ENCODE measurements at places on chromosomes 5 and 9. TPM values are rescaled to one million over a fixed set of nuclear protein-coding genes. Genes with fewer than 3 reads are reported as not detected.
A peak's percentile ranks its signal among the peaks of the same experiment; 100 is the strongest.

GBGT1 gene
- total RNA-seq: 3.1 TPM

FBXL17 gene
- 3.1 TPM for total RNA-seq

FREM1 gene
- total RNA-seq: 0.23 TPM

ZNF454 gene
- not detected for total RNA-seq

LHX3 gene
- total RNA-seq: 0.11 TPM

KCNN2 gene
- not detected for total RNA-seq

FAM151B gene
- total RNA-seq: 0.14 TPM

PCDHGB2 gene
- total RNA-seq: 0.12 TPM

ERAP2 gene
- total RNA-seq: 34.4 TPM

DNA sequence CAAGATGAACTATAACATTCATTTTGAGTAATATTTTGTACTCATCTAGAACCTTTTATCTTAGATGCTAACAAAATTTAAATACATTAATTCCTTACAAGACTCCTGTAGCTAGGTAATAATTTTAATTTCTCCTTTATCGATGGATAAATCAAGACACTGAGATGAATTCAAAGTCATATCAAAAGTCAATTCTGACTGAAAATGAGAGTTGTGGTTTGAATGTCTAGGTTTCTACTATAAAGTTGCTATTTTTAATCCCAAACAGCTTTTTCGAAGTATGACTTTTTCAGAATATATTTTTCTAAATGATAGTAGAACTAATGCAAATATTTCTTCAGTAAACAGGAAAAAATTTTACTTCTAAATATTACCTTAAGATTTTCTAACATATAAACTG lies 491.7 kb upstream of the FAM174A start:
- no peak for DNase-seq

DNA sequence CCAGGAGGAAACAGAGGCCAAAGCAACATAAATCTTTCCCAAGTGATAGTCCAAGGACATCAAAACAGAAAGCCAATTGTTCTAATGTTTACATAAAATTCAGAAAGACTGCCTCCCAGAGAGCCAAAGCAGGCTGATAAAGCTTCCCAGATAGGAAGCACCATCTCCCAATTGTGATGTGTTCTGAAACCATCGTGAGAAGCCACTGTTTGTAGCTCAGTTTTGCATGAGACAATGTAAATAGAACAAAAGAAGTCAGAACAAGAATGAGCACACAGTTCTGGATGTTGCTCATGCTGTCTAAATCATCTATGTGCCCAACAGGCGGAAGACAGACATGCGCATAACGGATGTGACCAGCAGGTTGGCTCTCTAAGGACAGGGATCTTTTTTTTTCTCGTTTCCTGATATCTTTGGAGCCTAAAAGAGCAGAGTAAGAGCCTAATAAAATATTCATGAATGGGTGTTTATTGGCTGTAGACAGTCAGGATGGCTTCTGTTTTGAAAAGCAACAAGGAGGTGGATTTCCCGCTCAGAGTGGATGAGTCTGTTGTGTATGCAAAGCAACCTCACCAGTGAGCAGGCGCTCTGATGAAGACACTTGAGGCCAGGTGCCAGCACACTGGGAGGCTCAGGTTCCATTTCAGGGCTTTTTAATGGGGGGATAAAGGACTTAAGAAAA lies 113.6 kb downstream of the GNA14 start:
- no peak for DNase-seq

- DNase-seq: no peak
These were observed 62.7 kb downstream of the MRPS30 start for GRCh38 chr5:44871401-44871800.

- peak; percentile 64 for DNase-seq
These were observed 313.8 kb downstream of the ENC1 start for GRCh38 chr5:74326571-74327338.

GRCh38 chr9:20526500-20527319 lies 95.6 kb downstream of the MLLT3 start:
- DNase-seq: no peak

- DNase-seq: no peak
These were observed 211.3 kb upstream of the KLF4 start for GRCh38 chr9:107700847-107701246.

DNA sequence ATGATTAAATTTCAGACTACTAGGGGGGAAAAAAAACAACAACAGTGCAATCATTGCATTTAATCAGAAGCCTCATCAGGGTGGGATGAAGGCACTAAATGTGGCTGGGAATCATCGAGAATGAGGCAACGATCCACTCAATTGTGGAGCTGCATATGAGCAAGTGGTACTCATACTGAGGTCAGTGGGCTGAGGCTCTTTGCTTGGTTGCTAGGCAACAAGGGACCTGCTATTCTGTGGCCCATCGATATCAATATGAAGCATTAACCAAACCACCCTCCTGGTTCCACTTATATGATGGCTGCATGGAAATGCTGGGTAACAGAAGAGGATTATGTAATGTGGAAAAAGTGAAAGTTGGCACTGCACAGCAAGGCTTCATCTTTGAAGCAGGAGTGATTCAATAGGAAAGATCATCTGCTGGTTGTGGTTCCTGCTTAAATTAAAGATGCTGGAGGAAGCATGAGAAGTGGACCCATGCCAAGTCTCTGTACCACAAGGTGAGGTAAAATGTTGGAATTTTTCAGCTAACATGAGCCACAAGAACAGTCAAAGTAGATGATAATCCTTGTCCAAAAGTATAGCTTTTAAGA lies 159.8 kb upstream of the HMHB1 start:
- DNase-seq: no peak

GRCh38 chr9:83749706-83750105 lies 41.9 kb upstream of the UBQLN1 start:
- DNase-seq: no peak

- DNase-seq: no peak
These were observed 250.2 kb upstream of the PTGER4 start for GRCh38 chr5:40429258-40430100.

- peak; percentile 13 for DNase-seq
These were observed at the start of gene FST for GRCh38 chr5:53480416-53481158. TSS of gene FST (plus strand) at chr5:53480629. CDS start at chr5:53480792, 163 bp downstream.

DNA sequence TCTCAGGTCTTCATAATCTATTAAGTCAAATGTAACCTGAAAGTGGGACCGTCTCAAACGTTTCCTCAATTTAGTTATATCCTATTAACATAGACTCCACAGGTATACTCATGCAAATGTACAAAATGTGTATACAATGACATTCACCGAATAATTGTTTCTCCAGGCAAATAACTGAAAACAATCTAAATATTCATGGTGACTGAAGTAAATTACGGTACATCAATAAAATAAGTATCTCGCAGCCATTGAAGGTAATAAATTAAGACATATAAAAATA lies 482 bp downstream of the IARS1 start:
- DNase-seq: no peak

DNA sequence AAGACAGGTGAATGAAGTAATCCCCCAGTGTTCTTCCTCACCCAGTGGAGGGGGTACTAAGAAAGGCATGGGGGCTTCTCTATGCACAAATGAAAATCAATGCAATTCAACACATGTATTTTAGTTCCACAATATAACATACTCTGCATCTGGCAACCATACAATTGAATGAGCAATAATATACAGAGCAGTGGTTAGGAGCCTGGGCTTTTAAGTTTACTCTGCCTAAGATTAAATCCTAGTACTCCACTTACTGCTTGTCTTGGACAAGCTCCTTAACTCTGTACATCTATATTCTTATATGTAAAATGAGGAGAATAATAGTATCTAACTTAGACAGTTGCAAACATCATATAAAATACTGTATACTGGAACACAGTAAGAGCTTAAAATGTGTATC lies 195.4 kb upstream of the TRIM32 start:
- DNase-seq: no peak

DNA sequence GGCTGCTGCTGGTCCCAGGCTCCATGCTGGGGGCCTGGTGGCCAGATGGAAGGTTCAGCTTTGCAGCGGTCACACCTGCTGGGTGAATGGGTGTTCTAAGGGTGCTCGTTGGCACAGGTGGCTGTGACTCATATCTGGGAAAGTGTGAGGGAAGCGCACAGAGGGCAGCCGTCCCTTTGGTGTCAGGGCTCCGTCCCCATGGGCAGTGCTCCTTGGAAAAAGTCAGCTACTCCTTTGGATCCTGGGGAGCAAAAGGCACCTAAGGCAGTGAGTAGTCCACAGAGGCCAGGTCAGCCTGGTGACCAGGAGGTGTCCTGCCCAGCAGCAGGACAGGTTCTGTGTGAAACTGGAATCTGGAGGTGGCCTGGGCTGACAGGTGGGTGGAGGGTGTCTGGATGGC lies 18.4 kb upstream of the GBGT1 start:
- no peak for DNase-seq

DNA sequence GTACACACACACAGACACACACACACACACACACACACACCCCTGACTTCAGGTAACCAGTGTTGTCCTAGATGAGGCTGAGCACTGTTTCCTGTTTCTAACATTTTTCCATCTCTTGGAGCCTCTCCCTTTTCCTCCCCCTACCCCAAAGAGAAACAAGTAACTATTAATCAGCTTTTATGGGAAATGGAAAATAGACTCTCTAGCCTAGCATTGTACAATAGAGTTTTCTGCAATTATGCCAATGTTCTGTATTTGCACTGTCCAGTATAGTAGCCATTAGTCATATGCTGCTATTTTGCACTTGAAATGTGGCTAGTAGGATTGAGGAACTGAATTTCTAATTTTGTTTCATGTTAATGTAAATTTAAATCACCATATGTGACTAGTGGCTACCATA lies 33.1 kb downstream of the RAB3C start:
- no peak for DNase-seq

GRCh38 chr5:146233441-146233840 lies 30.0 kb downstream of the RBM27 start:
- DNase-seq: no peak

DNA sequence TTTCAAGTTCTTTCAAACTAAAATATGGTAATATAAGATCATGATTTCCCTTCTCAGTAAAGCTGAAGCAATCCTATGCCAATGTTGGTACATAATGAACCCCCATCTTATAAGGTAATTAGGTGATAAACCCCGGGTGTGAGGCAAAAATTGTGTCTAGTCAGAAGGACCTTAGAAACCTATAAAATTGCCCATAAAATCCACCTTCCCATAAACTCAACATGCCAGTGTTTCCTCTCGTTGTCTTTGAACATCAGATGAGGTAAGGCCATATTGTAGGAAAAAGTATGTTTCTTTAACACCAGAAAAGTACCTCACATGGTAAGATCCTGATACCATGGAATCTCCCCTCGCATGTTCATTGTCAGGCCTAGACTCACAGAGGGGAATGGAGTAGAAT lies 43.3 kb downstream of the SNCAIP start:
- DNase-seq: no peak

GRCh38 chr9:121156263-121156731 lies 45.4 kb downstream of the RAB14 start:
- DNase-seq: no peak

DNA sequence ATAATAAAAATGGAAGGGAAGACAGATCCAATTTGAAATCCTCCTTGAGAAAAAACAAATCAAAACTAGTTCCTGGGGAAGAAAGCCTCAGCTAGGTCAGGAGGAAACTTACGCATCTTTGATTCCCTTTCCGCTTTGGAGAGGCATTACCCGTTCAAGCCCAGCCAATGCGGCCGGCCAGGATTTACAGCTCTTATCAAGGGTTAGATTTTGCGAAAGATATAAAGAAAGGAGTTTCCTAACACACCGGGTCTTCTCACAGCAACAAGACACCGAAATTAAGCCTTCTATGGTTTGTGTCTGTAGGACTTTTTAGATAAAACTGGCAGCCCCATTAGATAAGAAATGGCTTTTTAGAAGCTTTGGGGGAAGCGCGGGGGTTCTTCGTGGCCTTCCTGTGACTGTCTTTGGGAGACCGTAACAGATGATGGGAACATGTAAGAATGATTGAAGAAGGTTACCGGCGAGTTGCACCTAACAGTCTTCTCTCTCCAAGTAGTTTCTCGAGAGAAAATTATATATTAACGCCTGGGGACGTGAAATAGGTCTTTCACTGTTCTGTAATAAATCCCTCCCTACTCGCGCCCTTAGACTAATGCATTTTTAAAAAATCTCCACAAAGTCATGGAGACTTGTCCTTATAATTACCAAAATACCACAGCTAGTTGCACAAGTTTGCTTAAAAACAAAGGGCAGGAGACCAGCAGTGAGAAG lies 1.3 kb upstream of the ISL1 start:
- DNase-seq: no peak

DNA sequence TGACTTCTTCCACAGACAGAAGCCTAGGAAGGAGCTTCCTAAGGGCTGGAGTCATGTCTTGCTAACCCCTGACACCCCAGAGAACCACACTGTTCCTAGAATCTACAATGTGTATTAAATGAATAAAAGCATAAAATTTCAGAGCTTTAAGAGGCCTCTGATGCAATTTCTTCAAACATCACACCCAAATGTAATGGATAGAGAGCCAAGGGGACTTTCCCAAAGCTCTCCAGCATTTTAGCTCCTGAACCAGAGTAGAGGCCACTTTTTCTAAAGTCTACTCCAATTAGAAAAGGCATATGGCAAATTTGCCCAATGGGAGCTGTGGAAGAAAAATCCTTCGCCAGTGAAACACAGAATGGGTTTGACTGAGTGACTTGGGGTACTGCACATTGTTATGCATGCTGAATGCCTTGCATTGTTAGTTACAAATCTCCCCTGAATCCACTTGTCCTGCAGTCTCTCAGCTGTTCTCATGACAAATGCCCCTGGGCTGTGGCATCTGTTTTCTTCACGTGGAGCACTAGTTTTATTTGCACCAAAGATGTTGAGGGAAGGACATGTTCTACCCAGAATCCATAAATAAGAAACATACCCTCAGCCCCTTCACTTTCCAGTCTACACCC lies 334.0 kb downstream of the ASTN2 start:
- DNase-seq: no peak

DNA sequence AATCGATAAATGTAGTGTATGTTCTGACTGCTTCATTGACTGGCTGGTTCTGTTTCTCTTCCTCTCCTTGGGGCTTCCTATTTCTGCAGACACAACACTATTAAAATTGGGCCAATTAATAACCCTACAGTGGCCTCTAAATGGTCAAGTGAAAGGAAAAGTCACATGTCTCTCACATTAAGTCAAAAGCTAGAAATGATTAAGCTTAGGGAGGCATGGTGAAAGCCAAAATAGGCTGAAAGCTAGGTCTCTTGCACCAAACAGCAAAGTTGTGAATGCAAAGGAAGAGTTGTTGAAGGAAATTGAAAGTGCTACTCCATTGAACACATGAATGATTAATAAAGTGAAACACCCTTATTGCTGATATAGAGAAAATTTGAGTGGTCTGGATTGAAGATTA lies 58.2 kb downstream of the CCNH start:
- no peak for DNase-seq

GRCh38 chr5:55052383-55052931 lies 28.4 kb downstream of the GZMK start:
- DNase-seq: no peak

GRCh38 chr9:133880136-133880535 lies 112.0 kb downstream of the VAV2 start:
- no peak for DNase-seq

All from activated naive CD4-positive, alpha-beta T cell treated with anti-CD3 and anti-CD28 coated beads, Interleukin-2, amount 50 U/mL, for 72 hours (primary cell).